ENCODE measurements at places on chromosomes 7 and 10. TPM values are rescaled to one million over a fixed set of nuclear protein-coding genes. Genes with fewer than 3 reads are reported as not detected.

DNA sequence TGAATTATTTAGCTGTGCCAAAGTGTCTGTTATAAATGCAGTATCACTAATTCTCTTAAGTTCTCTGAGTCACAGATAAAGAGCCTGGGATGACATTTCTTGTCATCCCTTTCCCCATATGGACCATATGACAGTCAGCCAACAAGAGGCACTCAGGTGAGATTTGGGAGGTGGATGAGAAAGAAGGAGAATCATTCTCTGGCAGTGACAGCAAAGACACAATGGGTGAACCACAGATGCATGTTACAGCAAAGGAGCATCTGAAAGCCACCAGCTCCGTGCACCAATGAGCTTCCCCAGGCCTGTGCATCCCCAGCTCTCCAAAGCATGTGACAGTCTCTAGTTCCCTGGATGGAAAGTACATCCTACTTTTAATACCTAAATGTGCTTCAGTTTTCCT lies 10.8 kb downstream of the GIMAP6 start:
- DNase-seq: no peak

GRCh38 chr10:110192552-110192951 lies 14.9 kb upstream of the MXI1 start:
- no peak for DNase-seq

The ZNF727 gene
- total RNA-seq: 1.8 TPM

- no peak for DNase-seq
These were observed 101.2 kb downstream of the DNMBP start for GRCh38 chr10:99908512-99908911.

Measured in left ventricle myocardium superior (tissue), 1 donor.